Stimulated activated CD8-positive, alpha-beta memory T cell treated with anti-CD3 and anti-CD28 coated beads, Interleukin-4, amount 100 ng/mL, for 48 hours (primary cell): ENCODE measurements at places on chromosomes 11 and 22.

DNA sequence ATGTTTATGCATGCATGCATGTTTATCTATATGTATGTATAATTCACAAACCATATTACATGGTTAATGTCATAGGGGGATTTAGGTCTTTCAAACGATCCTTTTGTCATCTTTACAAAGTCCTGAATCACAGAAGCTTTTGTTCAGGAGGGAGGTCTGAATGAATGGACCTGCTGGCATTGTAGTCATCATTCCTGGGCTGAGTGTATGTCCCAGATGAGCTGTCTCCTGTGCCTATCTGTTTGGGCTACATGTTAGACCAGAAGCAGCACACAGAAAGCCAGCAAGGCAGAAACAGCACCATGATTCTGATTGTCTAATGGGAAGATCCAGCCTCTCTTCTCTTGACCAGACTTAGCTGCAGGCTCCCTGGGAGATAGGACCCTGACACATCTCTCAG is 69.5 kb downstream of the ADM start:
- no peak for DNase-seq

GRCh38 chr11:76721755-76722677 is 51.5 kb upstream of the LRRC32 start:
- peak; percentile 90 for DNase-seq

DNA sequence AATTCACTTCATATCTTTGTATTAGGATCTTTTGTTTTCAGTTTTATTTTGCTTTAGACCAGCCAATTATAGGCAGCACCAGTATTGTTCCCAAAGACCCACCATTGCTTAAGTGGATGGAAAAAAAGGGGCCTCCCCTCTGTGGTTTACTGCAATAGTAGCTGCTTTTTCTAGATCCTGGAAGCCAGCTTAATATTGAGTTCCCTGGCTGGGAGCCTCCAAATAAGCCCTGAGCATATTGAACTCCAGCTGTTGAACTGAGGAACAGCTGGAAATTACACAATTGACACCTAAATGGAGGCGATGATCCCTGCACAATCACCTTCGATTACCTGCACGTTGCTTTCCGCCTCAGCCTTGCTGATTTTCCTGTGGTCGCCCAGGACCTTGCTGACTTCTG is 576.0 kb downstream of the SOX6 start:
- DNase-seq, result no peak

DNA sequence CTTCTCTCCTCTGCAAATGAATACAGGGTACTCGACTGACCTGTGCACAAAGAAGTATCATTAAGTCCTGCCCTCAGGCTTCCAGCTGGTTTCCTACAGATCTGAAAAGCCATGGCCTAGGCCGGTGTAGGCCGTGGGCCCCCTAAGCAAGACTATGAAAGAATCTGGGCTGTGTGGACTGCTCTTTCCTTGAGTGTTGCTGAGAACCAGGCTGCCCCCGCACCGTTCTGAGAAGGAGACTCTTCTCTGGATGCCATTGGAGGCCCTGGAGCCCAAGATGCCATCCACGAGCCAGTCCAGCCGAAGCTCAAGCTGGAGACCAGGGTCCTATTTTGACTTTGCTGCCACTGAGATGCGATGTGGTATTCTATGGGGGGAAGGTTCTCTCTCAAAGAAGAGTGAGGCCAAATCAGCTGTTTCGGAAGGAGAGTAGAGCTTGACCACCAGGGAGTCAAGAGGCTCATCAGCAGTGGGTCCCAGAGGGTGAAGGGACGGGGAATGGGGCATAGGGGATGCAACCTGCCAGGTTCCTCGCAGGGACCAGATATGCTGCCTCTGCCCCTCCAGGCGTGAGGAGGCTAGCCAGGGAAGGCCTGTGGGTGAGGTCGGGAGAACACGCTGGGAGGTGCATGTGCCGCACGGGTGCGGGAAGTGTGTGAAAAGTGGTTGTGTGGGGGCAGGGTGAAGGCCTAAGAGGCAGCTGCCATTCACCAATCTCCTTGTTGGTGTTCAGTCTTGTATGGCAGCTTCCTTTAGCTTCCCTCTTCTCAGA is 96.4 kb upstream of the B3GAT1 start:
- DNase-seq, result no peak

- no peak for DNase-seq
These were observed 2.0 kb upstream of the LAYN start for GRCh38 chr11:111538407-111539114.
